ENCODE measurements at places on chromosomes 2 and 18. TPM values are rescaled to one million over a fixed set of nuclear protein-coding genes. Genes with fewer than 3 reads are reported as not detected.

Gene LHCGR
- 0.78 TPM for total RNA-seq

Gene CNPPD1
- 44.9 TPM for total RNA-seq

Gene SLC19A3
- 1.3 TPM for total RNA-seq

Gene ABCG8
- total RNA-seq = 0.23 TPM

Gene UGT1A4
- total RNA-seq = 0.08 TPM

Gene ZNF892
- total RNA-seq = 12.4 TPM

DNA sequence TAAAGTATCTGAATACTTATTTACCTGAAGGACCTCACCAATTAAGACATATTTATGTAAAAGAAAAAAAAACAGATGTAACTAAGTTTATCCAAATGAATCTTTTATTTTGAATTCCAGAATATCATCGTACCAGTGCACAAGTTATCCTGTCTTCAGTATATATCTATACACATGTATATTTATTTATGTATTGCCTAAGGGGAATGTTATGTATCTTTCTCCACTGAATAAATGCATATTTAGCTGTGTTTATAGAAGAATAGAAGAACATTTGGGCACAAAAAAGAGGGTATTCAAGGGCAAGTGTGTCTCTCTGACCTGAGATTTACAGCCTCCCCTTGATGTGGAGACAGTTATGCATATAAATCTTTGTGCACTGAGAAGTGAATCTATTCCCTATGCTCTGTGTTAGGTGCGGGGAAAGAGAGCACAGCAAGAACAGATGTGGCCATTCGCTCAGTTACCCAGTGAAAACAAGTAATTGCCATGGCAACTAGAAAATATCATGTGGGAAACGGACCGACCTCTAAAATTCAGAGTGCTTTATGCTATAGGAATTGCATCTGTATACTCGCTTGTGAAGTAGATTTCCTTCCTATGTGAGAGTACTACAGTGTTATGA, 39.5 kb upstream of the ASXL3 start:
- peak; percentile 80 for ATAC-seq

DNA sequence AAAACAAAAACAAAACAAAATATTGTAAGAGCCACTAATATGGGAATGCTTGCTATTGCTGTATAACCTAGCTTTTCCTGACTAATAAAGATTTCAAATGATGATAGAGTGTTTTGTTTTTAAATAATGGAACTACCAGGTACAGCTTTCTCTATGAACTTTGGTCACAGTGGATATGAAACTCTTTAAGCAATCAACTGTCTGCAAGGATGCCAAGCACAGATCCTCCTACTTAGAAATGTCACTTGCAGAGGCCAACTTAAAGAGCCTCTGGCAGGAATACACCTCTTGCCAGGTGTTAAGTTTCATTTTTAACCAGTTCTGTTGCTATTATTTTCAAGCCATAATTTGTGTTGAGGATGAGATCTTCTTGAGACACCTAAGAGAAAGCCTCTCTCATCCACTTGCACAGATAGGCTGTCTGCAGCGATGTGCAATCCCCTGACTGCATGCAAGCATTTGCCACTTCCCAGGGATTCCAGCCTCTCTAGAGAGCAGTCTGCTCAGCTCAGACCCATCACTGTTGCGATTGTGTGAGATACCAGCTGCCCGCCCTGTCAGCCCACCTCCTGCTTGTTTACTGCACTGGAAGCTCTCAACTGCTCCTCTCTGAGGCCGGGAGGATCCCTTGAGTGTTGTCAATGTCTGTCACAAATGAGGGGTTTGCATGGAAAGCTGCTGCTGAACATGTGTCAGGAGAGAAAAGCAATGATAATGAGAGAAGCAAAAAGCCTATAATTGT, 86.1 kb upstream of the SCG2 start:
- no peak for ATAC-seq

- no peak for ATAC-seq
Observed at GRCh38 chr18:50298443-50299284, 11.2 kb upstream of the CXXC1 start.

DNA sequence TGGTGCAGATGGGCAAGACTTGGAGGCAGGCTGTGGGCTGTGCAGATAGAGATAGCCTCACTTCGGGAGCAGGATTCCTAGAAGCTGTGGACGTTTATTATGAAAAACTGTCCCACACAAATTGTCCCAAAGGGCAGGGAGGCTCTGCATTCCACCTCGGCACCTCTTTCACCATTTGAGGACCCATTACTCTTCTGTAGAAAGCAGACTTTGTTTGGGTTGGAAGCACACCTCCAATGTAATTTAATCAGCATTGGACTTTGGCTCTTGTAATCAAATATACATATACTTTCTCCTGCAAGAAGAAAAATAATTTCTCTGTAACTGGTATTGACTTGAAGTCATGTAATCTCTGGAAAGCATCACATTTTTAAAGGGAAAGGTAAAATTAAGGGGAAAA, 8.5 kb downstream of the ONECUT2 start:
- ATAC-seq = no peak

- no peak for ATAC-seq
Observed at GRCh38 chr2:175362331-175362730, 180.8 kb upstream of the ATP5MC3 start.

DNA sequence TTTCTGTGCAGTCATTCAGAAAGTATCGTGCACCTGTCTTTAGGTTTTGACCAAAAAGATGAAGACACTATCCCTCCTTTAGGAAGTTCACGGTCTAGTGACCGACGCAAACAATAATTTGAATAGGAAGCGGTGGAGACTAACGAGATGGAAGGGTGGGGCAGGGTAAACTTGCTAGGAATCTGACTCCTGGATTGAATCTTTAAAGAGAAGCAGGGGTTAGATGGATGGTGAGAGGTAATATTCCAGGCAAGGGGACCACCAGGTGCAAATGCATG, 651 bp upstream of the TXNL1 start:
- ATAC-seq = peak; percentile 1

- ATAC-seq = no peak
Observed at GRCh38 chr2:8238521-8239230, 443.2 kb upstream of the ID2 start.

GRCh38 chr2:202178346-202178958, 59.9 kb downstream of the SUMO1 start:
- ATAC-seq = peak; percentile 82

- no peak for ATAC-seq
Observed at GRCh38 chr2:199092419-199092818, 365.3 kb downstream of the SATB2 start.

DNA sequence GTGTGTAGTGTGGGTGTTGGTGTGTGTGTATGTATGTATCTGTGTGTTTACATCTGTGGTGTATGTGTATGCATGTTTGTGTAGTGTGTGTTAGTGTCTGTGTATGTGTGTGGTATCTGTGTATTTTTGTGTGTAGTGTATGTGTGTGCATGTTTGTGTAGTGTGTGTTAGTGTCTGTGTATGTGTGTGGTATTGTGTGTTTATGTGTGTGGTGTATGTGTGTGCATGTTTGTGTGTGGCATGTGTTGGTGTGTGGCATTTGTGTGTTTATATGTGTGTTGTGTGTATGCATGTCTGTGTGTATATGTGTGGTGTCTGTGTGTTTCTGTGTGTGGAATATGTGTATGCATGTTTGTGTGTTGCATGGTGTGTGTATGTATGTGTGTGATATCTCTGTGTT, 96.4 kb downstream of the CMPK2 start:
- no peak for ATAC-seq

GRCh38 chr2:98909317-98910211, 26.5 kb downstream of the CRACDL start:
- peak; percentile 72 for ATAC-seq

- ATAC-seq = no peak
Observed at GRCh38 chr2:7031547-7032245, 114.5 kb downstream of the RNF144A start.

- no peak for ATAC-seq
Observed at GRCh38 chr2:20416723-20417122, 30.2 kb upstream of the RHOB start.

DNA sequence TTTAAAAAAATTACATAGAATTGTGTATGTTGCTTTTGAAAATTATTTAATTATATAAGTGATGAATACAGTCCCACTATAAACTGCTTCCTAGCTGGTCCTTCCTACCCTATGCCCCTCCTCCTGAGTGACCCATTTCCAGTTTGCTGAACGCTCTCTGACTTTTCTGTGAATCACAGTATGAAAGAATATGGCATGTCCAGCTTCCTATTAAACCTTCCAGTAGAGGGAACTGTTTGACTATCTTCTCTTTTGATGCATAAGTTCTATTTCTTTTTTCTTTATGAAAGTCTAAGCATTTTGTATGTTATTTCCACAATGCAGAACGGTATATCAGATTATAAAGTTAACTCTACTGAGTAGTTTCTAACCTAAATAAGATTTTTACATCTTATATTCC, 41.3 kb downstream of the PSMG2 start:
- no peak for ATAC-seq

DNA sequence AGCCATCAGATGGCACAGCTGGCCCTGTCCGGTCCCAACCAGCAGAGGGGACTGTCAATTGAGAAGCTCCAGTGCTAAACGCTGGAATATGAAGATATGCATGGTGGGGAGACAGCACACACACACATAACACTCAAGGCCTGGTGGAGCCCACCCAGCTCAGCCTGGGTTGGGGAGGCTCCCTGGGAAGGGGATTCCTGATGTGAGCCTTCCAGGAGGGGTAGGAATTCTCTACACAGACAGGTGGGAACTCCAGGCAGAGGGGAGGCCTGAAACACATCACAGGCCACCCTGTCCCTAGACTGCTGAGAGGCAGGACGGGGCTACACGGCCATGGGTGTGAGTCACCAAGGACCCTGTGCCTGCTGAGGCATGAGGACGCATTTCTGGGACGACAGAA, 49.4 kb upstream of the SH3RF3 start:
- no peak for ATAC-seq

All from motor neuron (in vitro differentiated cells).